ENCODE measurements at places on chromosomes 1 and 21.

GRCh38 chr1:247843411-247843810 is 1.7 kb upstream of the OR11L1 start:
- DNase-seq = no peak

GRCh38 chr21:17693801-17694200 is 81.1 kb upstream of the BTG3 start:
- no peak for DNase-seq

GRCh38 chr1:18452550-18452949 is 28.2 kb upstream of the KLHDC7A start:
- DNase-seq = no peak

- peak; percentile 85 for DNase-seq
Observed at GRCh38 chr1:108561689-108562326, 1.9 kb downstream of the EEIG2 start.

DNA sequence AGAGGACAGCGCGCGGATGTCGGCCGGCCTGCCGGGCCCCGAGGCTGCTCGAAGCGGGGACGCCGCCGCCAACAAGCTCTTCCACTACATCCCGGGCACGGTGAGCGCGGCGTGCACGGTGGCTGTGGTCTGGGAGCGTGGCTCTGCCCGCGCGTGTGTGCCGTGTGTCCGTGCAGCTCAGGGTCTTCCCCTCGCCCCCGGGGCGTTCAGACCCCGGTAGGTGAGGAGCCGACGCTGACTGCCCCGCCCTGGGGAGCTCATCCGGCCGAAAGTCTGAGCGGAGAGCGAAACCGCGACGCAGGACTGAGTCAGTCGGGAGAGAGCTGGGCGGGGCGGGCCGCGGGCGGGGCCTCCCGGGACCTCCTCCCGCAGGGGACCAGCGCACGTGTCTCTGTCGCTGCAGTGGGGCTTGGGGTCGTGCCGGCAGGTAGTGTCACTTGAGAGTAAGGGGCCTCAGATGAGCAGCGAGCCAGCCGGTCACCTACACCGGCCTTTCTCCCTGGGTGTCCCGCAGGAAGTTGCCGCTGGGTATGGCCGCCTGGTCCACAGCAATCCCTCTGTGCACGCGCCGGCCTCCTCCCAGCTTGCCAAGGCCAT is 520 bp downstream of the PLEKHN1 start:
- peak; percentile 91 for DNase-seq

- DNase-seq = no peak
Observed at GRCh38 chr1:65959896-65960567, 167.3 kb downstream of the PDE4B start.

- DNase-seq = no peak
Observed at GRCh38 chr1:171220581-171221054, 27.7 kb upstream of the FMO1 start.

DNA sequence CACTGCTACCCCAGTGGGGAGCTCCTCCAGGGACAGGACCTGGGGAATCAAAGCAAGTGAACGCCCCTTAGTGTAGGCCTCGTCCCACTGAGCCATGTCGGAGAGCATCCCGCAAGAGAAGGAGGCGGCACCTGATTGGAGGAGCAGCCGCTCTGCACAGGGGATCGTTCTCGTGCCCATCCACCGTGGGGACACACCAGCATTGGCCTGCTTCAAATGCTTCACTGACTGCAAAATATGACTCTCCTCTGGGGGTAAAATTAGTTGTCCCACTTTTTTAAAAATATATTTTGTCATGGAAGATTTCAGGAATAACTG is 111.0 kb downstream of the PDE9A start:
- no peak for DNase-seq

DNA sequence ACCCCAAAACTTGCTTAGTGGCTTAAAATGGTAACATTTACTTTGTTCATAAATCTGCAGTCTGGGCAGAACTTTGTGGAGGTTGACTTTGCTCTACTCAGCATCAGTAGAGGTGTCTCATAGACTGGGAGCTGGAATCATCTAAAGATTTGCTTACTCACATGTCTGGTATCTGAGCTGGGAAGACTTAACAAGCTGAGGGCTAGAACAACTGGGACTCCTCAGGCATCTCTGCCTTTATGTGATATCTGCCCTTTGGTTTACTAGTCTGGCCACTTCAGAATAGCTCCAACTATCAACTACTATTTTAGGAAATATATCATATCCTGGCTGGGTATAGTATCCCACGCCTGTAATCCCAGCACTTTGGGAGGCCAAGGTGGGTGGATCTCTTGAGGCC is 82.5 kb downstream of the C4BPA start:
- no peak for DNase-seq

DNA sequence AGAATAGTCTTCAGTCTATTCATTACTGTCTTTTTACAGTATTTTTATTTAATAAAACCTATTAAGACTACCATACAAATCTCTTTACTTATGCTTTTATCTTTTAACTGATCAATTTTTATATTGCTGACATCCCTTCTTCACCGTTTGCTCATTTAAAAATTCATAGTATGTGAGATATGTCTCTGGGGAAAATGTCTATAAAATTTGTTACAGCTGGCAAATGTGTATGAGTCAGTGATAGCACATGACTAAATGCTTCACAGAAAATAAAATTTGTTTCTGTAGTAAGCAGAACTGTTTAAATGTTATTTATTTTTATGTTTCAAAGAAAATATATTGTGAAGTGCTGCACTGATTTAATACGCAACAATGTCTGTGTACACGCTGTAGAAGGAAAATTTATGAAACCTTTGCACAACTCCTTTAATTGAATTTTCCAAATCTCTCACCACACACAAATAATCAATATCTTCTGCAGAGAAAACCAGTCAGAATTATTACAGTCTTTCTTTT is 74.2 kb downstream of the ITGB3BP start:
- no peak for DNase-seq

DNA sequence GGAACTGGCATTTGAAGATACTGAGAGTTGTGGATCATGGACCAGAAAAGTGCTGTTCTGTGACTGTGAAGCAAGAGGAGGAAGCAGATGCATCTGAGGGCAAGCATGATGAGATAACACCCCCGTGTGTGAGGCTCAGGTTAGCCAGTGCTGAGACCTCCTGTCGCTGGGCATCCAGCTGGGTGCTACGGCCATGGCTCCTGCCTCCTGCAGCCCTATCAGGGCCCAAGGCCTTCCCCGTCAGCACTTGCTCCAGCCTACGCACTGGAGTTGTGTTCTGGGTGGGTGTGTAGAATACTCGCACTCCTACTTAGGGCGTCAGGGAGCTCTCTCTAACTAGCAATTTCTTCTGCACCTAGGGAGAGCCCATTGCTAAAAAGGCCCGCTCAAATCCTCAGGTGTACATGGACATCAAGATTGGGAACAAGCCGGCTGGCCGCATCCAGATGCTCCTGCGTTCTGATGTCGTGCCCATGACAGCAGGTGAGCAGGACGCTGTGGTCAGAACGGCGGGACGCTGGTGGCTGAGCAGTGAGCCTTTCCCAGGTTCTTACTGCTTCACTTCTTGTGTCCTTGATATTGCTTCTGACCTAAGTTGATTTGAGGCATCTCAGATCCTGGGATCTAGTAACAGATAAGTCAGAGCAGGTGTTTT is 6.5 kb downstream of the PPIE start:
- DNase-seq = no peak

- no peak for DNase-seq
Observed at GRCh38 chr1:67723620-67724019, 38.6 kb downstream of the GADD45A start.

DNA sequence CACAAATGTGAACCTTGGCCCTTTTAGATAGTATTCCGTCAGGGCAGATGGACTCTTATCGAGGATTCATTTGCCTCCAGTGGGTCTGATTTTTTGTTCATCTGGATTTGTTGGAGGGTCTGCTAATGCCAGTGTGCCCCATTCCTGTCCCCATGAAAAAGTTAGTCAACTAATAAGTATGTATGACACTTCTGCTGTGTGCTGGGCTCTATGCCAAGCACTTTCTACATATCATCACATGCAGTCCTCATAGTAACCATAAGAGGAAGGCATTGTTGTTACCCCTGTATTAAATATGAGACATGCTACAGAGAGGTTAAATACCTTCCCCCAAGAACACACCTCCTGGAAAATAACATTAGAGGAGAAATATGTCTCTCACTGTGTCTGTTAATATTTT is 46.6 kb upstream of the MAB21L3 start:
- no peak for DNase-seq
